Forelimb muscle (tissue), 1 donor: ENCODE measurements at places on chromosomes 6 and 20.

GRCh38 chr20:63625771-63626423, 1.0 kb downstream of the GMEB2 start:
- no peak for DNase-seq

DNA sequence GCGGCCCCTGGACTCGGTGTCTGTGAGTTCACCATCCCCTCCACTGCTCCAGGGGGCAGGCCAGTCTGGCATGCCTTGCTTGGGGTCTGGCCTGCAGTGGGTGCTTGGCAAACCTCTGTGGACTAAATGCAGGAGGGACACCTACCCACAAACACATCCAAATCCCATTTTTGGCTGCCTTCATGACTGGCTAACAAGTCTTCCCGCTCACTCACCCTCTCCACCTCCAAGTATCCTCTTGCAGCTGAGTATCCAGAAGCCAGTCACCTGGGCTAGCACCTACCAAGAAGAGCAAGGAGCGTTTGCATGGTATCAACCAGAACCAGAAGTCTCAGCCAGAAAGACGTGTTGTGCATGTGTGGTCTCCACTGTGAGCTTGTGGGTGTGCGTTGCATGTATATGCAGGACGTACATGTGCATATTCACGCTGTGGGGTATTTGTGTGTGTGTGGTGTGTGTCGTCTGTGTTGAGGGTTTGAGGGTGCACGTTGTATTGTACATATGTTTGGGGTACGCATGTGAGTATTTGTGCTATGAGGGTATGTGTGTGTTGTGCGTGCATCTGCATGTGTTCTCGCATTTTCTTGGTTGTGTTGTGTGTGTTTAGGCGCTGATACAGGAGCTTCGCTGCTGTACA, 5.6 kb upstream of the PMEPA1 start:
- no peak for DNase-seq

- no peak for DNase-seq
Observed at GRCh38 chr6:17167327-17167979, 65.6 kb downstream of the STMND1 start.

- no peak for DNase-seq
Observed at GRCh38 chr6:124073820-124074587, 270.3 kb downstream of the NKAIN2 start.

GRCh38 chr6:24195836-24196597, 70.0 kb downstream of the NRSN1 start:
- DNase-seq: no peak

- no peak for DNase-seq
Observed at GRCh38 chr6:159360306-159360705, 191.1 kb downstream of the FNDC1 start.

DNA sequence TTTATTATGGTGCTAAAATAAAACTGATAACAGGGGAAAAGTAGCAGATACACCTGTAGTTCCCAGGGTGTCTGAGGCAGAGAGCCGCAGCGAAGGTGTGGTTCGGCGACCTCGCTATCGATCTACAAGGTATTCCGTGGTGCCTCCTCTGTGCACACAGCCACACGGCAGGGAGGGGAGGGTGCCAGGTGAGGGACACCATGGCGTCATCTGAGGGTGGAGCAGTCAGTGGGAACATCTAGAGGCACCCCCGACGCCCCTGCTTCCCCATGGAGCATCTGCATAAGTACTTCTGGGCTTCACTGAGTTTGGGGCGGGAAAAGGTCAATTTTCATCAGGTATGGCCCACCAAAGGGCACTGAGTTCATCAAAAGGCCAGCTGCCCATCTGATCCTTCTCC, 243.3 kb downstream of the TAF4 start:
- DNase-seq: no peak

- no peak for DNase-seq
Observed at GRCh38 chr6:112433457-112433856, 86.3 kb downstream of the RFPL4B start.

GRCh38 chr6:7468382-7469081, 72.9 kb upstream of the DSP start:
- DNase-seq: no peak

DNA sequence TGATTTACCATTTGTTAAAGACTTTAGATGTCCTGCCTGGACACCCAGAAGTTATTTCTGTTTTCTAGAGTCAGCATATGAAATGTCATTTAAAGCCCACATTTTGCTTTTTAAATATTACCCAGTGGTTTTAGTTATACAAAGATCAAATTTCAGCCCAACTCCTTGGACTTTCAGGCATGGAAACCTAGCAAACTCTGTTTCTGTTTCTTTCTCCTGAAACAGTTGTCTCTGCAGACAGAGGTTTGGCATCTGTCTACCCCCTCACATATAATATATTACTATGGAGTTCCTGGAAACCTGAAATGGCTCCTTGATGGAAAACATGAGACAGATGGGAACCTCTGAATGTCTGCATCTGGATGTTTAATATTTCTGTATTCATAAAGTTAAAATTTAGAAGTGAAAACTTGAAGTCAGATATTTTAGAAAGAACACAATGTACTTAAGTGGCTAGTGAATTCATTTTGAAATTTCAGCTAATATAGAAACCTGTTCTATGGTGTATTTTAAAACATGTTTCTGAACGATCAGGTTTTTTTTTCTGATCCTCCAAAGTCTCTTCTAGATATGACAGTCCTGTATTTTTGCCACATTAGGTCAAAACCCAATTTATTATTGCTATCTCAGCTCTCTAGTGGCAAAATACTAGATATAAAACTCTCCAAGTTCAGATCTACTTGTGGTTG, 743.3 kb downstream of the CD109 start:
- DNase-seq: no peak

- no peak for DNase-seq
Observed at GRCh38 chr20:47295921-47296426, 60.5 kb downstream of the ZMYND8 start.

DNA sequence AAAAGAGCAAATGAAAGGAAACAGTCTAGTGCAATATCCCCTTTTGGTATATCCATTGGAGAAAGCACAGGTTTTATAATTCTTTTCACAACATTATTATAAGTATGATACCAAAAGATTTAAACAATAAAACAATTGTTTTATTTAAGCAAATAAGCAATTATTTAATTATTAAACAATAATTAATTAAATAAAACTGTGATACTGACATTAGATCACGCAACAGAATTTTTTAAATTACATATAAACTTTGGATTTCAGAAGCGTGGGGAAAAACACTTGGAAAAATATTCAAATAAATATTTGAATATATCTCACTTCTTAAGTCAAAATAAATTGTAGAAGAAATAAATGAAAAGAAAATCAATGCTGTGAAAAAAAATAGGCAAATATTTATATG, 76.2 kb upstream of the STXBP5 start:
- no peak for DNase-seq

DNA sequence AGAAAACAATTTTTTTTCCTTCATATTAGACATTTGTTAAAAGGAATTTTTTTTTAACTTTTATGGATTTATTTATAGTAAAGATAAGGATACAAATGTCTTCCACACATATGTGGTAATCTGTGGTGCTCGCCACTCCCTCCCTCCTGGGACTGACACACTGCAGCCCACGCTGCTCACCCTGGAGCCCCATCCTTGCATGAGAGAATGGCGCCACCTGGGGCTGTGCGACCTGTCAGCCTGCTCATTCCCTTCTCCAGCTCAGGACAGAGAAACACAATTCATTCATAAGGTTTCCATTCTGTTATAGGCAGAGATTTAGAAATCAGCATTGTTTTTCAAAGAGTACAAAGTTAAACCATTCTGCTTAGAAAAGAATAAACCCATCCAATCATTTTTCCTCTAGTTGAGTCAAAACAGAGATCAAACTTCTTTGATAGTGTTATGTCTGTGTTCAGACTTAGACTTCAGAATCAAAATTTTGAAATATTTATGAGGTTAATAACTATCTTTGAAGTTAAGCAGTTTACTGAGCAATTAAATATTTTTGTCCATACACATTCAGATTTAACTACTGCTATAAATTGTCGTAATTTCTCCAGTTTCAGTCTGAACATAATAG, 42.8 kb upstream of the DYNLRB1 start:
- DNase-seq: no peak
